ENCODE measurements at places on chromosomes 16 and 17.

DNA sequence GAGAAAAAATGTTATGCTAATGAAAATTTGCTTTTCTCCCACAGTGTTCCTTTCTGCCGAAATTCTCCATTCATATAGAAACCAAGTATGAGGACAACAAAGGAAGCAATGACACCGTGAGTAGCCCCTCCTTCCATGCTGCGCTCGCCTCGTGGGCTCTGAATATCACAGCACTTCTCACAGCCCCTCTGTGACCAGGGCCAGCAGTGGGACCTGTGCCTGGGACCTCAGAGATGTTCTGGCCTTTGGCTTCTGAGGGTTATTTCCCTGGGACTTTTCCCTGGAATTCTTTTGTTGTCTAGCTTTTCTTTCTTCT is 139.6 kb upstream of the NOL11 start:
- no peak for DNase-seq

DNA sequence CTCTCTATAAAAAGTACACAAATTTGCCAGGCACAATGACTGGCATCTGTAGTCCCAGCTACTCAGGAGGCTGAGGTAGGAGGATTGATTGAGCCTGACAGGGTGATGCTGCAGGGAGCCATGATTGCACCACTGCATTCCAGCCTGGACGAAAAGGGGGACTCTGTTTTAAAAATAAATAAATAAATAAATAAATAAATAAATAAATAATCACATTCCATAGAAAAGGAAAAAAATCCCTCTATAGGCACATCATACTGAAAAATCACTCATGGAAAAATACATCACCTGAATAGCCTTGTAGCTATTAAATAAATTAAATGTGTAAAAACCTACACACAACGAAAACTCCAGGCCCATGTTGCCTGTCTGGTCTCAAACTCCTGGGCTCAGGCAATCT is 56.4 kb downstream of the CPPED1 start:
- no peak for DNase-seq

DNA sequence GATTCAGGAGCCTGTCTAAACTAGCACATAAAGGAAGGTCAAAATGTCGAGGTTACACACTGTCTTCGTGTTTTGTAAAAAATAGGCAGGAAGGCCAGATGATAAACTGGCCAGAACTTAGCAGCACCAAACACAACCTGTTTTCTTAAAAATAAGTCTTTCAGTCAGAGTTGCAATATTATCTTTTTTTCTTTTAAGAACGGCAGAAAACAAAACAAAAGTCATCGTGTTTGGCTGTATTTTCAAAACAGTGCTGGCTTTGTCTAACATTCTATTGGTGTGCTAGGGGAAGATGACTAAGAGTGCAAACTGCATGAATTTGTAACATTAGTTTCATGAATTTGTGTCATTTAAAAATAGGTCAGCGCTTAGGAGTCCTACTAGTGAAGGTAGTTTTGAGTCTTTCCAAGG is 5.3 kb downstream of the MAF start:
- no peak for DNase-seq

GRCh38 chr16:49704586-49705155 is 151.2 kb downstream of the ZNF423 start:
- DNase-seq = no peak

GRCh38 chr16:85401370-85401916 is 211.7 kb upstream of the GSE1 start:
- DNase-seq = no peak

DNA sequence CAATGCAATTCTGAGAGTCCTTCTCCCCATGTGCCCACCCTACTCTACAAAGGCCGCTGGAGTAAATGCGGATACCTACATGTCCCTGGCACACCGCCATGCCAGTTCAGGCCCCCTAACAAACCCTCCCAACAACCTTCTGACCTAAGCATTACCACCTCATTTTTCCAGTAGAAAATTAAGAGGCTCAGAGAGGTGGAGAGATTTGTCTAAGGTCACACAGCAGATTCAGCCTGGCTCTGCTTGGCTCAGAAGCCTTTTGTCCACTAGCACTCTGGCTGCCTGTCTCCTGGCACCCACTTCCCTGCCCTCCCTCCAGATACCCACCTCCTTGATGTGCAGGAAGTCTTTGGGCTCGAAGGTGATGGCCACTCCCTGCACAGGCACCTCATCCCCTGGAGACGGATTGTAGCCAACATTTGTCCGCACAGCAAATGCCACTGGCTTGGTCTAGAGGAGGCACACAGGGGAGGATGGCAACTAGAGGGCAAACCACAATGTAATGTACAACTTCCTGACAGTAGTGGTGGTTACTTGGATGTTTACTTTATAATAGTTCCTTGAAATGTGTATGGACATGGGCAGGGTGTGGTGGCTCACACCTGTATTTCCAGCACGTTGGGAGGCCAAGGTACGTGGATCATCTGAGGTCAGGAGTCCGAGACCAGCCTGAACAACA is 10.2 kb downstream of the CACNB1 start:
- peak; percentile 19 for DNase-seq

DNA sequence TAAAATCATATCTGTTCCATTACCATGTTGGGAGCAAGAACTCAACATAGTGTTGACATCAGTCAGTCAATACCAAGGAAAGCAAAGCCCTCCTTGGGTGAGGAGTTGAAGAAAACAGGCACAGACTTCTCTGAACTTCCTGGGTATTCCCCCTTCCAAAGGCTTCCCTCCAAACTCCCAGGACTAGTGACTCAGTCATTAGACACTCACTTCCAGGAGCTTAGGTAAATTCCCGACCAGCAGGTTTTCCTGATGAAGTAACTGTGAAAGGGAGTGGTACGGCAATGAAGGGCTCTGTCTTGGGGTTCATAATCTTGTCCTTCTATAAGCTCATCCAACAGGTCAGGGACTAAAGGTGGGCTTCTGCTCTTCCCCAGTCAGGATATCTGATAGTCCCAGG is 293.8 kb upstream of the AXIN2 start:
- DNase-seq = peak; percentile 77

GRCh38 chr16:52416888-52417287 is 130.1 kb downstream of the TOX3 start:
- DNase-seq = no peak

- DNase-seq = no peak
Observed at GRCh38 chr17:74012465-74012864, 191.0 kb upstream of the RPL38 start.

GRCh38 chr16:82603784-82604411 is 22.9 kb upstream of the CDH13 start:
- peak; percentile 16 for DNase-seq

DNA sequence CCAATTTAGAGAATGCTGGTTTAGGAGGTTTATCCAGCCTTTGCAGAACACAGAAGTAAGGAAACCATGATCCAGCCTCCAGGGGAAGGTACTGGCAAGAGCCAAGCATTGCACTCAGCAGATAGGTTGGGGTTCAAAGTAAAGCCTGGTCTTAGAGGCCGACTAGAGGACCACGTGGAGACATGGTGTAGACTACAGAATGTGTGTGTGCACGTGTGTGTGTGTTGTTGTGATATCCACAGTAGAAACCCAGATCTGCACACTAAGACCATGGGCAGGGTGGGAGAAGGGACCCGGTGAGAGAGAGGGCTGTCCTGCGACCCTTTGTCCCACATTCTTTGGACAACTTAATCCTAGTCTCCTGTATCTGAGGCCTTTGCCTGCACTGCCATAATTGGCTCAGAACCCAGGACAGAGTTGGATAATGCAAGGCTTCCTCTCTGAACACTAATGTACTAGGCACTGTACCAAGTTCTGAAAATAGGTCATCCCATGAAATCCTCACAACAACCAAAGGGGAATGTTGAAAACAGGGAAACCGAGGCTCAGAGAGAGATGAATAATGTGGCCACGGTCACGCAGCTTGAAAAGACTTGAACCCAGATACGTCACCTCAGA is 325.1 kb upstream of the HSBP1 start:
- no peak for DNase-seq

GRCh38 chr16:4826526-4826925 is 20.6 kb downstream of the GLYR1 start:
- DNase-seq = no peak

DNA sequence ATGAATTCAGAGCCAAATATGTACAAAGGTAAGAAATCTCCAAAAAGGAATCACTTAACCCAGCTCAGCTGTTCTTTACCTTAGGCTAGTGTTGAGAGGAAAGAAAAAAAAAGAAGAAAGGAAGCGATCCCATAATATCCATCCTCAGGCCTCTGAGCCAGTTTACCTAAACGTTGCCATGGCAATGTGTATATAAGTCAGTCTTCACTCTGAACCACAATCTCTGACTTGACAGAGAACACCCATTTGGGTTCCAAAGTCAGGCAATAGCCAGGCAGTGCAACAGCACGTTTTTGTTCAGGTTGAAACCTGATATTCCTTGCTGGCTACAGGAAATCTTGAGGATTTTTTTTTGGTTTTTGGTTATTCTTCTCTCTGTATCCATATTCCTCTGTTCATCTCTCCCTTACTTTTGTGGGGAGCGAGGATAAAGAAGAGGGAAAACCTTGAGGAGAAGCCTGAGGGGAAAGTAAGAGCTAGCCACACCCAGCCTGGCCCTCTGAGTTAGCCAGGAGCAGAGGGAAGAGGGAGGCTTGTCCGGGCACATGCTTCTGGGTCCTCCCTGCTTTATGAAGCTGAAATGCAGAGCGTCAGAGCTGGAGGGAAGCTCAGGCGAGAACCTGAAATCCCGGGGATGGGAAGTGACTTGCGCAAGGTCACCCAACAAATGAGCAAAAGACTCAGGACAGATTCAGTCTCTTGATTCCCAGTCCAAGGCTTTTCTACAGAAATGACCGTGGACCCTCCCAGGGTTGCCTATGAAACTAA is 152.7 kb downstream of the SOX9 start:
- no peak for DNase-seq

GRCh38 chr17:48759288-48759687 is 30.7 kb upstream of the HOXB13 start:
- no peak for DNase-seq

GRCh38 chr16:87757841-87758426 is 7.9 kb downstream of the KLHDC4 start:
- no peak for DNase-seq

DNA sequence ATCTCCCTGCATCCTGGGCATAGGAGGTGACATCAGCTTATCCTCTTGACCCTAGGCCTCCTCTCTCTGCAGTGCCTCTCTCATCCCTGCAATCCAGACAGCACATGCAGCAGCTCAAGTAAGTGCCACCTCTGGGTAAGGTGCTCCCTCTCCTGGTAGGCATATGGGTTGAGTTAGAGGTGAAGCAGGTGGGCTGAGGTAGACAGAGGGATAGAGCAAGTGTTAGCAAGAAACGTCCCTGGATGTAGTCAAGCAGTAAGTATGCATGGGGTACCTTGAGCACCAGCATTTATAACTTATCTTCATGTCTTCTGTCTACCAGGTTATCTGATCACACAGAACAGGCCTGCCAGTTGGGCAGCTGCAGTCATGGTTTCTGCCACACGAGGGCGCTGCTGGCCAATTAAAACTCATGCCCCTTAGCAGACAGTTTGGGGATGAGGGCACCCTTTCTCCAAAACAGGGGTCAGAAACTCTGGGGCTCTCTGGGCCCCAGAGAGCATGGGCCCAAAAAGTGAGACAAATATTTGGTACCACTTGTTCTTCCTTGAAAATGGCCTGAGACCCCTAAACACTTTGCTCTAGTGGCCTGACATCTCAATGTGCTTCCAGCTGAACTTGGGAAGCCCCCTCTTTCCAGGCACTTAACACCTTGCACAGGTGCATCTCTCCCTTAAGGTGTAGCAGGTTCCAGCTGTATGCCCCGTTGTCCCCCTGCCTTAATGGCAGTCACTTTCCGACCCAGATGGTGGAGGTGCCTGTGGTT is 59.8 kb downstream of the NEUROD2 start:
- peak; percentile 22 for DNase-seq

DNA sequence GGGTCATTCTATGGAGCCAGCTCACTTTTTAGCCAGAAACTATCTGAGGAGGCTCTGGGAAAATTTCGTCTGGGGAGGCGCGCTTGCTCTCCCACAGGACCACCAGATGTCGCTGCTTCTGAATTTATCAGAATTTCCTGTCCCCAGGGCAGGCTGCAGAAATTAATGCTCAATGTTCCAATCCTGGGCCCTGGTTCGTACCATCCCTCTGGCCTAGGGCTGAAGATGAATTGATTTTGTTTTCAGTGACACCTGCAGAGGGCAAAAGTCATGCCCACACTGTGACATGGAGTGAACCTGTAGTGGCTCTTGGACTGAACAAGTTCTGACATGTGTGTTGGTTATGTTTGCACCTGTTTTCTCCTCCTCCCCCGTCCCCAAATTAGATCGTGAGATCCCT is 482.6 kb downstream of the NPIPA7 start:
- DNase-seq = peak; percentile 8

DNA sequence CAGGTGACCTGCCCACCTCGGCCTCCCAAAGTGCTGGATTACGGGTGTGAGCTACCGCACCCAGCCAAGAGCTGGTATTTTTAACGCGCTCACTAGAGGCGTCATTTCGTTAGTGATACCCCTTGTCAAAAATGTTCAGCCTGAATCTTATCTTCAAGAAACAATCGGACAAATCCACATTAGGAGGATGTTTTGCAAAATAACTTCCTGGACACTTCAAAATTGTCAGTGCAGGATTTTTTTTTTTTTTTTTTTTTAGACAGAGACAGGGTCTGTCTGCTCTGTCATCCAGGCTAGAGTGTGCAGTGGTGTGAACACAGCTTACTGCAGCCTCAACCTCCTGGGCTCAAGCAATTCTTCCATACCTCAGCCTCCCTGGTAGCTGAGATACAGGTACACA is 63.0 kb downstream of the RMI2 start:
- DNase-seq = no peak

GRCh38 chr17:35486920-35487732 is 38.6 kb upstream of the SLFN13 start:
- DNase-seq = peak; percentile 18

GRCh38 chr16:22948603-22949368 is 134.8 kb downstream of the HS3ST2 start:
- DNase-seq = peak; percentile 47

- DNase-seq = no peak
Observed at GRCh38 chr17:41354536-41354935, 3.9 kb upstream of the KRT33A start.

DNA sequence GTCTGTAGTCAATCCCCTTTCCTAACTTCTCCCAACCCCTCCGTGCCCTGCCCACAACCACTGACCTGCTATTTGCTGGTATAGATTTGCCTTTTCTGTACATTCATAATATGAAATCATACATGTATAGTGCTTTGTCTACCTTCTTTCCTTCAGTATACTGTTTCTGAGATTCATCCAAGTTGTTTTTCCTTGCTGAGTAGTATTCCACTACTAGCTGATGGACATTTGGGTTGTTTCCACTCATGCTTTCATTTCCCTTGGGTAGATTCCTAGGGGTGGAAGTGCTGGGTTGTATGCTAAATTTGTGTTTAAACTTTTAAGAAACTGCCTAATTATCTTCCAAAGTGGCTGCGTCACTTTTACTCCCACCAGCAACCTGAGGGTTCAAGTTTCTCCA is 27.7 kb downstream of the CSNK2A2 start:
- no peak for DNase-seq
